Nasal cavity respiratory epithelium epithelial cell of viscerocranial mucosa (primary cell): ENCODE measurements at places on chromosomes 1 and 21. TPM values are rescaled to one million over a fixed set of nuclear protein-coding genes. Genes with fewer than 3 reads are reported as not detected.

Gene MSH4
- total RNA-seq, result 0.34 and 1.1 TPM in 2 replicates

Gene TNFAIP8L2
- total RNA-seq, result not detected in 2 replicates

Gene DISC1
- total RNA-seq, result 0.34 and 0.85 TPM in 2 replicates

Gene RYR2
- under 0.01 TPM in 1 of 2 replicates, not detected in the other for total RNA-seq

Gene OR2M4
- total RNA-seq, result not detected in 2 replicates

Gene ZNF648
- 0.21 TPM in 1 of 2 replicates, not detected in the other for total RNA-seq

Gene TSPAN2
- total RNA-seq, result 2.6 TPM in 1 of 2 replicates, not detected in the other

Gene ANXA9
- total RNA-seq, result 0.50 and 0.68 TPM in 2 replicates

Gene AGT
- total RNA-seq, result 0.07 TPM in 1 of 2 replicates, not detected in the other

Gene PTGFR
- total RNA-seq, result 0.07 TPM in 1 of 2 replicates, not detected in the other

Gene C1QB
- total RNA-seq, result not detected in 2 replicates

Gene HJV
- total RNA-seq, result not detected in 2 replicates

Gene NBPF8
- total RNA-seq, result 9.6 and 16.9 TPM in 2 replicates

Gene ANGPTL3
- total RNA-seq, result not detected in 2 replicates

Gene LPAR3
- 42.4 and 46.8 TPM in 2 replicates for total RNA-seq

Gene MASP2
- not detected in 2 replicates for total RNA-seq

Gene PODN
- not detected in 2 replicates for total RNA-seq

Gene C8B
- total RNA-seq, result not detected in 2 replicates

Gene IGSF9
- 3.1 and 20.9 TPM in 2 replicates for total RNA-seq

Gene HRNR
- total RNA-seq, result under 0.01 and 0.34 TPM in 2 replicates

Gene KRTAP10-2
- not detected in 2 replicates for total RNA-seq

Gene AXDND1
- under 0.01 and 0.07 TPM in 2 replicates for total RNA-seq

Gene MFAP2
- 14.4 and 17.6 TPM in 2 replicates for total RNA-seq

Gene DLGAP3
- under 0.01 TPM in 1 of 2 replicates, not detected in the other for total RNA-seq

Gene PTGER3
- total RNA-seq, result under 0.01 TPM in 2 replicates

Gene SPRR2G
- 2.1 TPM in 1 of 2 replicates, not detected in the other for total RNA-seq

Gene SELP
- total RNA-seq, result 0.07 TPM in 1 of 2 replicates, not detected in the other

Gene ALDH4A1
- 24.6 and 31.2 TPM in 2 replicates for total RNA-seq

Gene ATP1A4
- total RNA-seq, result not detected in 2 replicates

Gene GPA33
- total RNA-seq, result not detected in 2 replicates

Gene PLPPR4
- not detected in 2 replicates for total RNA-seq

Gene CELA3B
- not detected in 2 replicates for total RNA-seq

Gene PCBP3
- 0.21 TPM in 1 of 2 replicates, not detected in the other for total RNA-seq

Gene PRDM16
- total RNA-seq, result 0.21 and 0.34 TPM in 2 replicates

Gene MEX3A
- 1.7 and 6.0 TPM in 2 replicates for total RNA-seq

Gene CD1E
- total RNA-seq, result not detected in 2 replicates

Gene GUCA2B
- not detected in 2 replicates for total RNA-seq

Gene NES
- total RNA-seq, result under 0.01 and 0.14 TPM in 2 replicates

Gene HSPA6
- total RNA-seq, result 1.0 and 1.2 TPM in 2 replicates

Gene ATP6V1G3
- not detected in 2 replicates for total RNA-seq

Gene GJA5
- total RNA-seq, result under 0.01 TPM in 1 of 2 replicates, not detected in the other

Gene VHLL
- 0.57 TPM in 1 of 2 replicates, not detected in the other for total RNA-seq

Gene FMOD
- 0.28 TPM in 1 of 2 replicates, not detected in the other for total RNA-seq

Gene AVPR1B
- not detected in 2 replicates for total RNA-seq

Gene LCE2A
- not detected in 2 replicates for total RNA-seq

Gene CACHD1
- 2.1 and 11.1 TPM in 2 replicates for total RNA-seq

Gene FAM163A
- total RNA-seq, result not detected in 2 replicates

Gene RIPPLY3
- under 0.01 and 0.07 TPM in 2 replicates for total RNA-seq

Gene IGFN1
- 0.68 TPM in 1 of 2 replicates, not detected in the other for total RNA-seq

Gene SLC45A3
- total RNA-seq, result 1.4 and 3.1 TPM in 2 replicates

Gene TMEM51
- 7.9 and 15.9 TPM in 2 replicates for total RNA-seq

Gene TRIM17
- 1.7 and 5.3 TPM in 2 replicates for total RNA-seq

Gene C4BPA
- total RNA-seq, result not detected in 2 replicates

Gene SLC44A5
- 2.5 and 3.1 TPM in 2 replicates for total RNA-seq
